Activated CD4-positive, alpha-beta T cell treated with anti-CD3 and anti-CD28 coated beads, Interleukin-2, amount 10 ng/mL, durations not matched to agents 24 days and 14 days (primary cell): ENCODE measurements at places on chromosomes 4 and X. TPM values are rescaled to one million over a fixed set of nuclear protein-coding genes. Genes with fewer than 3 reads are reported as not detected.
A peak's percentile ranks its signal among the peaks of the same experiment; 100 is the strongest.

RTL3 gene
- not detected in 2 replicates for total RNA-seq

UGT2B17 gene
- total RNA-seq, result not detected in 2 replicates

PAGE1 gene
- not detected in 2 replicates for total RNA-seq

TCEAL2 gene
- total RNA-seq, result not detected in 2 replicates

SLITRK4 gene
- total RNA-seq, result not detected in 2 replicates

GRCh38 chr4:20026456-20026855 lies 225.2 kb upstream of the SLIT2 start:
- no peaks in the 10 kb centered on the region for H3K4me1 ChIP-seq
- H3K36me3 ChIP-seq, result no peaks in the 10 kb centered on the region
- no peaks in the 10 kb centered on the region for H3K27me3 ChIP-seq
- no peak overlapping the region for H3K27ac ChIP-seq
- no peak for DNase-seq

- H3K27me3 ChIP-seq, result no peaks in the 10 kb centered on the region
- no peak overlapping the region for H3K4me3 ChIP-seq
- no peak for DNase-seq
- peaks cover 9% of the 10 kb centered on the region for H3K4me1 ChIP-seq
Observed at GRCh38 chr4:3160438-3160837, 86.0 kb downstream of the HTT start.

DNA sequence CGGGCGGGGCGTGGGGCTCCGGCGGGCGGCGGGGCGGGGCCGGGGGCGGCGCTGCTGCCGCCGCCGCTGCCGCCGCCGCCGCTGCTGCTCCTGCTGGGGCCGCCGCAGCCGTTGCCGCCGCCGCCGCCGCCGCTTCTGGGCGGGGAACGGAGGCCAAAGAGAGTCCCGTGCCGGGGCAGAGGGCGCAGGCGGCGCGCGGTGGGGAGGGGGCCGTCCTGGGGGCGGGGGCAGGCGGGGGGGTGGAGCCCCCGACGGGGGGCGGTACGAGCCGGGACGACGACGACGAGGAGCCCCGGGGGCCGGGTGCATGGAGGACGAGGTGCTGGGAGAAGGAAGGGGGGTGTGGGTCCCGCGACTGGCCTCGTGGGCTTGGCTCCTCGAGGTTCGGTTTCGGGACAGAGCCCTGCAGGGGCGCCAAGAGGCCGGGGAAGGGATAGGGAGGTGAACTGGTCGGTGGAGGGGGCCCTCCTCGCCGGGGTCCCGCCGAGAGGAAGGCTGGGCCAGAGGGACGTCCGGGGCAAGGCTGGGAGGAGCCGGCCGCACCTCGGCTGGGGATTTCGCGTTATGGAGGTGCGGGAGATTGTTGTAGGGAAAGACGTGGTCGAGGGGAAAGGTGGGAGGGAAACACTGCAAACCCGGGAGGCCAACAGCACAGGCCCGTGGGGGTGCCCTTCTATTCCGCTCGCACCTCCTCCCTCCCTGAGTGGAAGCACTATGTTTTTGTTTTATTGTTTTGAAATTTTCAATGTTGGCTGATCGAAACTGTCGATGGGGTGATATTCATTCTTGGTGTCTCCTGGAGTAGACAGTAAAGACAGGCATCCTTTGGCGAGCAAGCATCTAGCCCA lies 1.9 kb downstream of the BCORL1 start:
- H3K4me1 ChIP-seq, result peaks cover 8% of the 10 kb centered on the region
- no peak overlapping the region for H3K4me3 ChIP-seq
- peak; percentile 83 for DNase-seq
- H3K27ac ChIP-seq, result peak overlapping the region; percentile 45
- H3K36me3 ChIP-seq, result peaks cover 3% of the 10 kb centered on the region

- H3K27ac ChIP-seq, result no peak overlapping the region
- no peaks in the 10 kb centered on the region for H3K4me1 ChIP-seq
- DNase-seq, result no peak
- H3K4me3 ChIP-seq, result no peak overlapping the region
- no peaks in the 10 kb centered on the region for H3K36me3 ChIP-seq
Observed at GRCh38 chr4:22573198-22573597, 57.3 kb upstream of the ADGRA3 start.

GRCh38 chr4:166421556-166422156 lies 548.6 kb downstream of the TLL1 start:
- H3K36me3 ChIP-seq, result no peaks in the 10 kb centered on the region
- no peak overlapping the region for H3K4me3 ChIP-seq
- H3K27ac ChIP-seq, result no peak overlapping the region
- H3K27me3 ChIP-seq, result no peaks in the 10 kb centered on the region
- DNase-seq, result no peak
- H3K4me1 ChIP-seq, result no peaks in the 10 kb centered on the region

DNA sequence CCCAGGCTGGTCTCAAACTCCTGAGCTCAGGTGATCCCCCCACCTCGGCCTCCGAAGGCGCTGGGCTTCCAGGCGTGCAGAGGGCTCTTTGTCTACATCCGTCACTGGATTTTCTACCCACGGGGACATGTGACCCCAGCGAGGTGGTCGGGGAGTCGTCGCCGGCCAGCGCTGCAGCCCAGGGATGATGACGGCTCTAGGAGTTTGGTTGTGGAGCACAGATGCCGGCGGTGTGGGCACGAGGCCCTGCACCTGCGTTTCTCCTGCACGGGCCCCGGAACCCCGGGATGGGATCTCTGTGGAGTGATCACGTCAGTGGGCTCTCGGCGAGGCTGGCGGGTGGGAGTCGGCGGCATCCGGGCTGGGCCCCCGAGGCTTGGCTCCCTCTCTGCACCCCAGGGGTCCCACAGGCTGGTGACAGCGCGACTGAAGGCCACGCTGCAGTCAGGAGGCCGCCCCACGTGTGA lies 9.1 kb upstream of the GTPBP6 start:
- peaks cover 2% of the 10 kb centered on the region for H3K27me3 ChIP-seq
- H3K36me3 ChIP-seq, result no peaks in the 10 kb centered on the region
- DNase-seq, result no peak

DNA sequence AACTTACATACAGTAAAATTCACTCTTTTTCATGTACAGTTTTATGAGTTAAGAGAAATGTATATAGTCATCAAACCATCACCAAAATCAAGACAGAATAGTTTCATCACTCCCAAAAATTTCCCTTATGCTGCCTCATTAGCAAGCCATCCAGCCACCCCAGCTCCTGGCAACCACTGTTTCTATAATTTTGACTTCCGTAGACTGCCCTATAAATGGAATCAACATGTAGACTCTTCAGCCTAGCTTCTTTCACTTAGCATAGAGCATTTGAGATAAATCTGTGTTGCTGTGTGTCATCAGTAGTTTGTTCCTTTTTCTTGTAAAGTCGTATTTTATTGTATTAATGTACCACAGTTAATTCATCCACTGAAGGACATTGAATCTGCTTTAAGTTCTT lies 23.2 kb downstream of the HDX start:
- H3K4me1 ChIP-seq, result no peaks in the 10 kb centered on the region
- no peaks in the 10 kb centered on the region for H3K27me3 ChIP-seq
- H3K4me3 ChIP-seq, result no peak overlapping the region
- no peak for DNase-seq

- H3K4me3 ChIP-seq, result no peak overlapping the region
- no peak overlapping the region for H3K27ac ChIP-seq
- peaks cover 22% of the 10 kb centered on the region for H3K27me3 ChIP-seq
- no peaks in the 10 kb centered on the region for H3K36me3 ChIP-seq
Observed at GRCh38 chrX:12700745-12701144, 90.5 kb upstream of the PRPS2 start.

- H3K4me3 ChIP-seq, result peak within 1 kb of the TSS; percentile 84
- DNase-seq, result peak; percentile 60
- H3K4me1 ChIP-seq, result peaks cover 11% of the 10 kb centered on the region
- no peaks in the 10 kb centered on the region for H3K36me3 ChIP-seq
- peaks cover 24% of the 10 kb centered on the region for H3K27me3 ChIP-seq
Observed at GRCh38 chrX:85243761-85244449, at the start of the genes SATL1 and ZNF711. Gene SATL1, minus strand, starts transcription at chrX:85243779. Its CDS starts 134,811 bp downstream, at chrX:85108968. Gene ZNF711, plus strand, starts transcription at chrX:85243991. Its CDS starts 3,582 bp downstream, at chrX:85247573.

DNA sequence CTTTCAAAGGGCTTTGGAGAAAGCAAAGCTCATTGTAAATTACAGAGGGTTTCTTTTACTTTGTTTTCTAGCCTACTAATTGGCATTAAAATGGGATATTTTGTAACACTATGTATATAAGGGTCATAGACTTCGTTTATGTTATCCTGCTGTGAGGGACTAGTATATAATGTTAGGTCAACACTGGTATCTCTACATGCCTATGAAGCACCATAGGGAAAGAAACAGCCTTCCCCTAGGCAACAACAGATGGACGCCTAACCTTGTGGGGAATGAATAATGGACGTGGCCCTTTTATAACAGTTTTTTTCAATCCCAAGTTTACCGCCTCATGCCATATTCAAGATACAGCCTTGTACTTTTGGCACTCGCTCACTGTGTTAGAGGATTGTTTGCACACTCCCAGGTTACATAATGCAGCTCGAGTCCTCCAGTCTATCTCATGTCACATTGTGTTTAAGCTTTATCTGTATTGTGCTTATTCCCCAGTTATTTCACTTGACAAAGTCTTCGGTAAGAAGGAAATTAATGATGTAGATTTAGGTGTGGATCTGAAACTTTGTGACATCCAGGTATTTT lies 711.0 kb downstream of the RPA4 start:
- DNase-seq, result no peak
- H3K4me3 ChIP-seq, result no peak overlapping the region
- H3K36me3 ChIP-seq, result no peaks in the 10 kb centered on the region
- no peaks in the 10 kb centered on the region for H3K27me3 ChIP-seq
- H3K4me1 ChIP-seq, result peaks cover 8% of the 10 kb centered on the region

GRCh38 chrX:147180886-147181285 lies 366.3 kb upstream of the CXorf51A start:
- H3K27ac ChIP-seq, result no peak overlapping the region
- no peak overlapping the region for H3K4me3 ChIP-seq
- DNase-seq, result no peak

- no peaks in the 10 kb centered on the region for H3K4me1 ChIP-seq
- DNase-seq, result no peak
- H3K36me3 ChIP-seq, result no peaks in the 10 kb centered on the region
- H3K27ac ChIP-seq, result no peak overlapping the region
Observed at GRCh38 chrX:132837967-132838366, 120.5 kb downstream of the HS6ST2 start.

DNA sequence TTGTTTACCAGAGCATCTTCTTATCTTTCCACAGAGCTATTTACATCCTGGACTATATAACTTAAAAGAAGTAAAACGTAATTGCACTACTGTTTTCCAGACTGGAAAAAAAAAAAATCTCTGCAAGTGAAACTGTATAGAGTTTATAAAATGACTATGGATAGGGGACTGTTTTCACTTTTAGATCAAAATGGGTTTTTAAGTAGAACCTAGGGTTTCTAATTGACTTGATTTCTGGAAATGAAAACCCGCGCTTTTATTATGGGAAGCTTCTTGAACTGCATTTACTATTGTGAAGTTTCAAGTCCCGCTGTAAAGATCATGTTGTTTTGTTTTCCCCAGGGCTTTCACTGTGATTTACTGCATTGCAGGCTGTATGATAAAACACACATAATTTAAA lies 162.7 kb downstream of the STIM2 start:
- no peaks in the 10 kb centered on the region for H3K4me1 ChIP-seq
- H3K27me3 ChIP-seq, result no peaks in the 10 kb centered on the region
- DNase-seq, result no peak
- no peak overlapping the region for H3K4me3 ChIP-seq
- H3K27ac ChIP-seq, result no peak overlapping the region
- peaks cover 36% of the 10 kb centered on the region for H3K36me3 ChIP-seq

DNA sequence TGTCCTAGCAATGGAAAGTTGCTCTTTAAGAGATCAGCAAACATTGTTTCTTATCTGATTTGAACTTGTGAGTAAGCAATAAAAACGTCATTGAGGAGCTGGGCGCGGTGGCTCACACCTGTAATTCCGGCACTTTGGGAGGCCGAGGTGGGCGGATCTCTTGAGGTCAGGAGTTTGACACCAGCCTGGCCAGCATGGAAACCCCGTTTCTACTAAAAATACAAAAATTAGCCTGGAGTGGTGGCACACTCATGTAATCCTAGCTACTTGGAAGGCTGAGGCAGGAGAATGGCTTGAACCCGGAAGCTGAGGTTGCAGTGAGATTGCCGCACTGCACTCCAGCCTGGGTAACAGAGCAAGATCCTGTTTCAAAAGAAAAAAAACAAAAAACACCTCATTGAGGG lies 11.2 kb upstream of the PLAC8 start:
- DNase-seq, result peak; percentile 81
- H3K27me3 ChIP-seq, result peaks cover 9% of the 10 kb centered on the region
- peaks cover 19% of the 10 kb centered on the region for H3K4me1 ChIP-seq
- peak overlapping the region; percentile 63 for H3K4me3 ChIP-seq
- H3K36me3 ChIP-seq, result no peaks in the 10 kb centered on the region

GRCh38 chrX:275476-275966 lies 5.7 kb upstream of the PLCXD1 start:
- no peaks in the 10 kb centered on the region for H3K36me3 ChIP-seq
- peak overlapping the region; percentile 28 for H3K4me3 ChIP-seq
- peaks cover 2% of the 10 kb centered on the region for H3K4me1 ChIP-seq
- no peaks in the 10 kb centered on the region for H3K27me3 ChIP-seq
- no peak overlapping the region for H3K27ac ChIP-seq

GRCh38 chrX:276581-277201 lies 4.5 kb upstream of the PLCXD1 start:
- no peaks in the 10 kb centered on the region for H3K27me3 ChIP-seq
- peak overlapping the region; percentile 77 for H3K4me3 ChIP-seq
- H3K27ac ChIP-seq, result no peak overlapping the region
- DNase-seq, result peak; percentile 65

GRCh38 chr4:47465004-47465403 lies 1.5 kb upstream of the COMMD8 start:
- no peaks in the 10 kb centered on the region for H3K36me3 ChIP-seq
- H3K27me3 ChIP-seq, result peaks cover 5% of the 10 kb centered on the region
- H3K4me3 ChIP-seq, result no peak overlapping the region
- DNase-seq, result no peak
- peaks cover 22% of the 10 kb centered on the region for H3K4me1 ChIP-seq

DNA sequence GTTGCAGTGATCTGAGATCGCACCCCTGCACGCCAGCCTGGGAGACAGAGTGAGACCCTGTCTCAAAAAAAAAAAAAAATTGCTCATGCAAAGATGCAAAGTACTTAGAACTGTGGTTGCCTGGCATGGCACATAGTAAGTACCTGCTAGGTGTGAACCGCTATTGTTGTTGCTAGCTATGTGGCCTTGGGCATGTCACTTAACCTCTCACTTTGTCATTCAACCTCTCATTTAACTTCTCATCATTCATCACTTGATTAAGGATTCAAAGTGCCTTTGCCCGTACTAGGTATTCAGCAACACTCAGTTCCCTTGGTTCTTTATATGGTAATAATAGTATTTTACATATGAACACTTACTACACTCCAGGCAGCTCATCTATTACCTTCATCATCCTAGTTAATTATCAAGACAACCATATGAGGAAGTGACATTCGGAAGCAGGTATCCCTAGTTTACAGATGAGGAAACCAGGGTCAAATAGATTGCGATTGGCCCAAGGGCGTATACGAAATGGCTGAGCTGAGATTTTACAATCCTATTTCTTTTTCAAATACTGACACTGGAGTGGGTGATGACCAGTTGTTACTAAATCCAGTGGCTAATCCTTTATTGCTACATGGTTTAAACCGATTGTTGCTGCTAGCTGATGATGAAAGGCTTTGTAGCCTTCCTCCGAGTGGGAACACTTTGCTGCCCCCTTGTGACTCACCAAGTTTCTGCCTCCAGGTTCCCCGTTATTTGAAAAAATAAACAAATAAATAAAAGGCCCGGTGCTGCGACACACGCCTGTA lies 28.8 kb upstream of the SOWAHD start:
- H3K4me3 ChIP-seq, result no peak overlapping the region
- H3K36me3 ChIP-seq, result no peaks in the 10 kb centered on the region
- peaks cover 5% of the 10 kb centered on the region for H3K4me1 ChIP-seq
- H3K27me3 ChIP-seq, result no peaks in the 10 kb centered on the region

- no peak for DNase-seq
- H3K27ac ChIP-seq, result no peak overlapping the region
- H3K27me3 ChIP-seq, result no peaks in the 10 kb centered on the region
Observed at GRCh38 chrX:2398064-2398656, 102.6 kb downstream of the DHRSX start.
